NCI-H345 (cell line): ENCODE measurements at places on chromosomes 1 and 21.

DNA sequence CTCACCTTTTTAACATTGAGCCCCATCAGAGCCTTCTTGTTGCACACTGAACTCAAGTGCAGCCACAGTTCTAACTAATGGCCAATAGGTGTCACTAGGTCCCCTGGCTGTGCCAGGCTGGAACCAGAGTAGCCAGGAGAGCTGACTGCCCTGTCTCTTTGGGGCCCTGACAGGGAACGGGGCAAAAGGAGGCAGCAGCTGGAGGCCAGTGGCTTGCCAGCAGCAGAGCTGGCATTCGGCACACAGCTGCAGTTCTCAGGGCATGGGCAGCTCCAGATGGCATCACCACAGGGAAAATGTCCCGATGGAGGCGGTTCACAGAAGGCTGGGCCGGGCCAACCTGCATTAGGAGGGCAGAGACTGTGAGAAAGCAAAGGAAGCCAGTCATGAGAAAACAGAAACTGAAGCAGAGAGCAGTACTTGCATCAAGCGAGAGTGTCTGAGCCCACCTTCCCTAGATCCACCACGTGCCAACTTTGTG, 188.6 kb downstream of the FCRL5 start:
- no peak for DNase-seq

DNA sequence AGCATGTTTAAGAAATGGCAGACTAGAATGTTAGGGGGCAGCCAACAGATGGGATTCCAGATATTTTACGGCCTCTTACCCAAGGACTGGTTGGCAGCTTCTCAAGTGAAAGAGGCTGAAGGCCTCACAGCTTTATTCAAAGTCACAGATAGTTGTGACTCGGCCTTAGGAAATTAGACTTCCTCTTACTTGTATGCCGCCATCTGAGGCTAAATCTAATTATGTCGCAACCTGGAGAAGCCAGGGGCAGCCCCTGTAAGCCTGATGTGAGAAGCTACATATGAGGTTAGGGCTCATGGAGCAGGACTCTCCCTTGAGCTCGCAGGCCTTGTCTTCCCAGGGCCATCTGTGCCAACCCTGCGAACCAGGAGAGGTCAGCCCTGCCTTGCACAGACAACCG, 352.5 kb downstream of the HHAT start:
- no peak for DNase-seq

DNA sequence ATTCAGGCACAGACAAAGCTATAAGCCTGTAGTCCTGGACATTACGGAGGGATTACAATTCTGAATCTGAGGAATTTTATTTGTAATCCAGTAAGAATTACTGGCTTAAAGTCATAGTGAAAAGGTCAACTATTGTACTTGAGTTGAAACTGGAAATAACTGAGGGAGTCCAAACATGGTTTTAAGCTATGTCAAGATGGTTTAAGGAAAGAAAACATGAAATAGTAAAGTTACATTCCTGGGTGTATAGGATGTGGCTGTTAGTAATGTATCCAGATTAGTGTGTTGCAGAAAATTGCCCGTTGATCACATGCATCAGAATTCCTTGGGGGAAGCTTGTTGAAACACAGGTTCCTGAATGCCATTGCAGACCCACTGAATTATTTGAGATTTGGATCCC, 124.8 kb upstream of the GORAB start:
- no peak for DNase-seq

DNA sequence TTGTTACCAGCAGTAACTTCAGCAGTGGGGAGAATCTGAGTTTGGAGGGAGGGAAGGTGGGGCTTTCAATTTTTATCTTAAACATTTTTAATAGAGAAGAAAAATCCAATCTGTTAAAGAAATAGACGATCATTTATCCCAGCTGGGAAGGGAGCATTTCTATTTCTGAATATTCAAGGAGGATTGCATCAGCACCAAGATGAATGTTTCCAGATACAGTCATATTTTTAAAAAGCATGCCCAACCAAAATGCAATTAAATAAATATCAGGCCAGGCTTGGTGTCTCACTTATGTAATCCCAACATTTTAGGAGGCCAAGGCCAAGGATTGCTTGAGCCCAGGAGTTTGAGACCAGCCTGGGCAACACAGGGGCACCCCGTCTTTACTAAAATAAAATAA, 1.7 kb upstream of the ATP1A4 start:
- DNase-seq: no peak

- no peak for DNase-seq
These were observed 48.7 kb downstream of the TESK2 start for GRCh38 chr1:45442272-45442671.

- no peak for DNase-seq
These were observed 12.0 kb downstream of the PPFIA4 start for GRCh38 chr1:203038217-203038741.

DNA sequence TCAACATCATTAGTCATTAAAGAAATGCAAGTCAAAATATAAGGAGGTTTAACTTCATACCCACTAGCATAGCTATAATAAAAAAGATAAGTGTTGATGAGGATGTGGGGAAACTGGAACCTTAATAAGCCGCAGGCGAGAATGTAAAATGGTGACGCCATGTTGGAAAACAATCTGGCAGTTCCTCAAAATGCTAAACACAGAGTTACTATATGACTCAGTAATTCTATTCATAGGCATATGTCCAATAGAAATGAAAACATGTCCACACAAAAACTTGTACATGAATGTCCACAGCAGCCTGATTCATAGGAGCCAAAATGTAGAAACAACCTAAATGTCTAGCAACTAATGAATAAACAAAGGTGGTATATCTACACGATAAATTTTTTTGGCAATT, 23.2 kb downstream of the DDX59 start:
- no peak for DNase-seq

DNA sequence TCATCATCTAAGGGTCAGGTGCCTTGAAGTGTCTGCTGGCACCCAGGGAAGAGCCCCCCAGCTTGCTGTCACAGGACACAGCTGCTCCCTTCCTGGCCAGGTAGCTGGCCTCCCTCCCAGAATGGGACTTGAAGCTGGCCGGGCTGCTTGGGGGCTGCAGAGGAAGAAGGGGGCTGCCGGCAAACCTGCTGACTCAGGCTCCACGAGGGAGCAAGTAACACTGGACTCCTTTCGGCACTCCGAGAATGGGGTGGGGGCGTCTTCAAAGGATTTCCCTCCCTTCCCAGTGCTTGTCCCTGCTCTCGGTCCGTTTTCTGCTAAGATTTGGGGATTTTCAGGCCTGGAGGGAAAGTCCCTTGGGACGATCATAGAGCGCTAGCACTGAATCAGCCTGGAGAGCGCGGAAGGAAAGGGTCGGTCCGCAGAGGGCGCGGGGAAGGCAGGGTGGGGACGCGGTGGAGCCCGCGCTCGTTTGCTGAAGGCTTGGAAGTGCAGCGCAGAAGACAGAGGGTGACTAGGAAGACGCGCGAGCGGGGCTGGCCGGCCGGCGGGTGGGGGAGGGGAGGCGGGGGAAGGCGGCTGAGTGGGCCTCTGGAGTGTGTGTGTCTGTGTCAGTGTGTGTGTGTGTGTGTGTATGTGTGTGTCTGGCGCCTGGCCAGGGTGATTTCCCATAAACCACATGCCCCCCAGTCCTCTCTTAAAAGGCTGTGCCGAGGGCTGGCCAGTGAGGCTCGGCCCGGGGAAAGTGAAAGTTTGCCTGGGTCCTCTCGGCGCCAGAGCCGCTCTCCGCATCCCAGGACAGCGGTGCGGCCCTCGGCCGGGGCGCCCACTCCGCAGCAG, at the start of gene CSF1:
CSF1 (plus strand) TSS at position 727 of the 840 bp plus-strand sequence. CDS start 175 bp downstream, outside the sequence.
- DNase-seq: no peak

GRCh38 chr1:201264072-201264471, 19.2 kb upstream of the PKP1 start:
- no peak for DNase-seq

DNA sequence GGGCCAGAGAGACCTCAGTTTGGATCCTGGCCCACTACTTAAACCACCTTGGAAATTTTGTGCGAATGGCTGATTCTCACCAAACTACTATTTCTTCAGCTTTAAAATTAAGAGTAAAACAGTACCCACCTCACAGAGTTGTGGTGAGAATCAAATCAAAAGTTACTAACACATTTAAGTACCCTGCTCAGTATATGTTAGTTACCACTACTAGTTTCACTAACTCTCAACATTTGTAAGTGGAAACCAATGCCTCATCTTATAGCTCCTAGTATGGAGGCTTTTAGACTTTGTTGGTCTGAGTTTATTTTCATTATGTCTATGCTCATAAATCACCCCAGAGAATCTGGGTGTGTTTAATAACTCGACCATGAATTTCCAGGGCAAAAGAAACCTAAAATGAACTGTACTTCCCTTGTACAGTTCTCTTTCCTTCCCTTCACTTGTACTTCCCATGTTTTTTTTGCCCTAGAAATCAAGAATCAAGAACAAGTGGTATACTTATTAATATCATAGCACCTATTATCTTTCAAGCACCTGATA, 11.6 kb upstream of the SERBP1 start:
- no peak for DNase-seq

DNA sequence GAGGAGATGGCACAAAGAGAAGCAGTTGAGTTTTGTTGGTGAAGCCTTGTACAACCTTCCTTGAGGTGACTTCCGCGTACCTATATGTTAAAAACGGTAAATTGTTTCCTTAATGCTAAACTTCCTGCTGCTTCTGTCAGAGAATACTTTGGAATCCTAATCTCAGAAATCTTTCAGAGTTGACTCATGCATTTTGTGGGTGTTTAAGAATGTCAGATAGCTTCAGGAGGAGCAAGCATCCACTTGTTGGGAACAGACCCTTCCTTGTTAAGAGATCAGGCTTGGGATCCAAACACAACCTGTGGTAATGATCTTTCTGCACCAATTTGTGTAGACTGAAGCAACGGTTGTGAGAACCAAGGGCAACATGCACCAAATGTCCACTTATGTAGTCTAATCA, 29.5 kb downstream of the AK4 start:
- DNase-seq: no peak

- peak; percentile 74 for DNase-seq
These were observed 735 bp upstream of the BRINP3 start for GRCh38 chr1:190478149-190479049.

DNA sequence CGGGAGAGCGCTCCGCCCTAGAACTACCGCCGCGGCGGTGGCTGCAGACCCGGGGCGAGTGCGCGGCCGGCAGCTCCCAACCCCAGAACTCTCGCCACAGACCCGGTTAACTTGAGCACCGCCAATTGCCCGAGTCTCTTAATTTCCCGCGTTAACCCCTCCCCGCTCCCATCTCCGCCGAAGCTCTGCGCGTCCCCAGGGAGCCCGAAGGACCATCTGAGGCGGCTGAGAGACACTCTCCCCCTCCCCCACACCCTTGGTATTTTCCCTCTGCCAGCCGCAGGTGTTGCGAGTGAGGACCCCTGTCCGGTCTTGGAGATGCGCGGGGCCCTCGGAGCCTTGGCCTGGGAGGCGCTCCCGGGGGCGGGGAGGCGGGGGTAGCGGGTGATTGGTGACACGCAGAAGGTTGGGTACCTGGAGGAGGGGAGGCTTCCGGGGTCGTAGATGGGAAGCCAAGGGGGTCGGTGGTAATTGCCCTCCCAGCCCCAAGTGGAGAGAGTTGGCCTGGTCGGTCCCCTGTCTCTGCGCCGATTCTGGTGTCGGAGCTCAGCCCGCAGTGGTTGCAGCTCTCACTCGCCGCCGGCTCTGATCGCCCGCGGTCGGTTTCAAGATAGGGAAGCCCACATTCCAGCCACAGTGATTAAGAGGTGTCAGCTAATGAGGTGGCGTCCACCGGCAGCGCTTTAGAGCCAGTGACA, 858 bp upstream of the SUSD4 start:
- peak; percentile 48 for DNase-seq

DNA sequence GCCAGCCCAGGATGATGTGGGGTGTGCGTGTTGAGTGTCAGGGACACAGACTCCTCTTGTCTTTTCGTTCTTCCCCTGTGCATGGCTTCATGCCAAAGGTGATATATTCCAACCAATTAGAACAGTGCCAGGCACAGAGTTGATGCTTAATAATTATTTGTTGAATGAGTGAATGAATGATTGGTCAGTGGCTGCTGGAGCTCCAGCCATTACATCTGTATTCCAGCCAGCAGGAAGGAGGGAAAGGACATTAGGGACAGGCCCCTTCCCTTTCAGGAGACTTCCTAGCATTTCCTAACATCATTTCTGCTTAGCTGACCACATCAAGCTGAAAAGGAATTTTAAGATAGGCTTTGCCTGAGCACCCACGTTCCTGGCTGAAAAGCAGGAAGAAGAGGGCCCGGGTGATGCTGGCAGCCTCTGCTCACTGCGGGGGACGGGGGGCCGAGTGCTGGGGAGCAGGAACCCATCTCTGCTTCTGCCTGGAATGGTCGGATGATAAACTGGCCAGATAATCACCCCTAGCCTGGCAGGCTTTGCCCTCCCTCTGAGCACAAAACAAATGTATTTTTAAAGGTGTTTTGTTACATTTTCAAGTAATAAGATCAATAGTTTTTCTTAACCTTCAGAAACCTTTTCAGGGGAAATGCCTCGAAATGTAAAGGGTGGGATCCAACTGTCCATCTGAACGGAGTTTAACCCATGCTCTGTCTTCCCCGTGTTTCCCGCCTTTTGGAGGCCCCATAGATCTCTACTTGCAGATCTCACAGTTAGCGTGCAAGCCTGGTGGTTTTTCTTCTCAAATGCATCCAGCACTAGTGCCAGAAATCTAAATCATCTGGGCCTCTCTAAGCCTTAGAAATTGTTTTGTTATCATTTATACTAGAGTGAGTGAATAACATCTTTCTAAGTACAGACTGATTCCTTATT, 39.0 kb downstream of the SLC37A1 start:
- no peak for DNase-seq

DNA sequence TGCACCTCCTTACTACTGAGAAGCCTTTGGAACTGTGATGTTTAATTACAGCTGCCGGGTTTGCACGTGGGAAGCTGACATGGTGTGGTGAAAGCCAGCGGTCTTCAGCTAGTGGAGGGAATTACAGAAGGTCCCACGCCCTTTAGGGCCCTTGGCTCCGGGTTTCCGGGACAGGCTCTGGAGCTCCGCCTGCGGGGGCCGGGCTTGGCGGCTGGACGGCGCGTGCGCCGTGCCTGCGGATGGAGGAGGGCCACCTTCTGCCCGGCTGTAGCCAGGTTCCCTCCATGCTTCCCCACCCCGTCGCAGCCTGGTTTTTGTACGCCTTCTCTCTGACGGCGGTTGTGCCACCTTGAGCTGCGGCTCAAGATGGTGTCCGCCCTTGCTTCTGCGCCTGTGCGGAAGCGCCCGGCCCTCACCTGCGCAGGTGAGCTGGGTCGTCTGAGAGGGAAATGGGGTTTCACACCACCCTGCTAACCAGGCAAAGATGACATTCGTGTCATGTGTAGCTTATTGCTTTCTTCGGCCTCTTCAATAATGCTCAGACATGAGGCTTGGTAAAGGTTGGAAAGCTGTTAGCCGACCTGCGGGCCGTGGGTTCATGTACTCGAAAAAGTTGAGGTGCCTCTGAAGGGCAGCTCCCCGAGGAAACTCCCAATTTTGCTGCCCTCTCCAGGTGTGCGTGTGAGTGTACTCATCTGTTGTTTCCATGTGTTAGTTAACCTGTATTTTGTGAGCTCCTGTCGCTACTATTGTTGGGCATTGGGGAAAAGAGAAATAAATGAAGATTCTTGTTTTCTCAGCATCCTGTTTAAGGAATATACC, 36.6 kb upstream of the OPRD1 start:
- peak; percentile 36 for DNase-seq

- peak; percentile 78 for DNase-seq
These were observed at the start of gene DDAH1 for GRCh38 chr1:85465099-85465785. DDAH1 (minus strand) TSS chr1:85465159; CDS start chr1:85465045, 114 bp downstream.

- DNase-seq: no peak
These were observed 485.9 kb downstream of the LMO4 start for GRCh38 chr1:87814573-87814972.
